Mesenteric fat pad (tissue), 1 donor: ENCODE measurements at places on chromosomes 4 and X. TPM values are rescaled to one million over a fixed set of nuclear protein-coding genes. Genes with fewer than 3 reads are reported as not detected.

The BST1 gene
- 21.8 TPM for total RNA-seq

The RBM46 gene
- total RNA-seq = not detected

DNA sequence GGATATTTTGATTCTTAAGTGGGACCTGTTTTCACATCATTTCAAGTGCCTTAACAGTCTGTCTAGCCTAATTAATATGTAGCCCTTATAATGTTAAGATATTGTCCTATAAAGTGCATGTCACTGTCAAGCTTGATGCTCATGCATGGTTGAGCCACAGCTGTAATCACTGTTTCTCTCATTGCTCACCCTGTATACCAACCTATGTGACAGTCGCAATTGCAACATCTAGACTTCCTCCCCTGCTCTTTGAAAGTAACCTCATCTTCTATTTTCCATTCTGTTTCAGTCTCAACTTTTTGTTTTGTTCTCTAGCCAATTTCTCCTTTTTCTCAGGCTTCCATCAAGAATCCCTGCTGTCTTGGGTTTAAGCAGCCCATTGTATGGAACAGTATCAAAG lies 24.4 kb upstream of the MSL3 start:
- DNase-seq = no peak

The FDCSP gene
- total RNA-seq = not detected

The GPR119 gene
- total RNA-seq = not detected

DNA sequence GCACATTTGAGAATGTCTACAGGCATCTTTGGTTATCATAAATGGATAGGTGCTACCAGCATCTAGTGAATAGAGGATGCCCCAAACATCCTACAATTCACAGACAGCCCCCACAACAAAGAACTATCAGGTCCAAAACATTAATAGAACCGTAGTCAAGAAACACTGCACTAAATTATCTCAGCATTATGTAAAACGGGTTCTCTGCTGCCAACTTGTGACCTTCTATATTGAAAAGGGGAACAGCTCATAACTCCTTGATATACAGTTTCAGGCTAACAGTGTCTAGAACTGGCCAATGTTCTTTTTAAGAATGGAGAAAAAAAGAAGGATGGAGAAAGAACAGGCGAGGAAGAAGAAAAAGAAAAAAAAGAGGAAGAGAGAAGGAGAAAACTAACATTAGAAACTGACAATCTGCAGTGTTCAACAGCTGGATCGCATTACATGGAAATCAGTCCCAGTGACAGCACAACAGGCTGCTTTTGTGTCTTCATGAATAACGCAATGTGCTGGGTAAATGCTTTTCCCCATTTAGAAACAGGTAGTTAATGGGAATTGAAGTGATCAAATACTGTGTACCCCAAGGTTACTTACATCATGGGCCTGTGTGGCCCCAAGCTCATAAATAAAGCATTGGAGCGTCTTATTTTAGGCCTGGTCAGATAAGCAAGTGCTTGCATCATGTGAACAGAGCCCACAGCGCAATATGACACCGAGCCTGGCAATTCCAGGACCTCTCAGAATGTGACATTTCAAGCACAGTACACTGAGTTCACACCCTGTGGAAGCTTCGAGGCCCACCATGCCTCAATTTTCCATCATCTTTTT lies 339.5 kb downstream of the DHX15 start:
- no peak for DNase-seq

The MAGED4B gene
- total RNA-seq = 7.0 TPM

GRCh38 chr4:37892641-37893040 lies 1.8 kb downstream of the TBC1D1 start:
- DNase-seq = no peak

DNA sequence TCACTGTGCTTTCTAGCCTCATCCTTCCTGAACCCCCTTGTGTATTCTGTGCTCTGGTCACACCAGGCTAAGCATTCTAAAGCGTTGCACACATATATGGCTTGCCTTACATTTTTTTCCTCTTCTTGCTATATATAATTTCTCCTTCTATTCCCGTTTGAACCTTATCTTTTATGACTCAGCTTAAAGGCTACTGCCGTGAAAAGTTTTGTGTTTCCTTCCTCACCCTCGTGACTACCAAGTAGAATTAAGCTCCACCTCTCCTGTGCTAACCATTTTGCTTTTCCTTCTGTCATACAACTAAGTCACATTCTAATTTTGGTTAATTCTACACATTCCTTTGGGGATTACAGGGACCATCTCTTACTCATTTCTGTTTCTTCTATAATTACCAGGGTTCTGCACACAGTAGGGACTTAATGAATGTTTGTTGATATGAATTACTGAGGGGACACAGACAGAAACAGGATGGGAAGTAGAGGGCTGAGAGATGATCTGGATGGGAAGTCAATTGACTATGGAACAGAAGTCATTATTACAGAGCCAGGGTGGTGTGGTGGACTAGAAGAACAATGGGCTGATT lies 67.1 kb downstream of the DOCK11 start:
- no peak for DNase-seq

GRCh38 chr4:85707611-85708010 lies 232.7 kb downstream of the ARHGAP24 start:
- no peak for DNase-seq

DNA sequence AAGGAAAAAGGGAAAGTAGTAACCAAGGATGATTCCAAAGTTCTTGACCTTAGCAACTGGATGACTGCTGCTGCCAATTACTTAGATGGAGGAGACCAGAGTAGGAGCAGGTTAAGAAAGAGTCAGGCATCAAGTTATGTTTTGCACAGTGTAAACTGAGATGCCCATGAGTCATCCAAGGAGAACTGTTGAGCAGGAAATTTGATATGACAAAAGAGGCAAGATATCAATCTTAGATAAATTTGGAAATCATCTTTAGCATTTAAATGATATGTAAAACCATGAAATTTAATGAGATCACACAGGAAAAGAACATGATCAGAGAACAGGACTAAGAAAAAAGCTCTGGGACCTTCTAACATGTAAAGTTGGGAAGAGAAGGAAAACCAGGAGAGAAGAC lies 361.3 kb downstream of the OPHN1 start:
- DNase-seq = no peak

The FATE1 gene
- not detected for total RNA-seq

The MAGED4 gene
- total RNA-seq = 1.2 TPM

DNA sequence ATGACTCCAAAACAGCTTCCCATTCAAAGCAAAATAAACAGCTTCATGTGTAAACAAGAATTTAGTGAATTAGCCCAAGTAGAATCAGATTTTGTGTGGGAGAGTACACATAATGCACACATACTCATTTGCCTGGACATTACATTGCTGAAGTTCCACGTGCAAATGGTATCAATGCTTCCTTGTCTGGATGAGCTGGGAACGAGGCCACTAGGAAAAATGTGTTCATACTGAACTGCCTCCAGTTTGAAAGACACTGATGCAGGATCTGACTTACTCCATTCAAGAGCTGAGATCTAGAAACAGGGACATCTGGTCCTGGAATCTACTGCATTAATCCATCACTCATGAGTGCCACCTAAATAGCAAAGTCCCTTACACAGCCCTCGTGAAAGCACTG lies 228.0 kb downstream of the APBB2 start:
- DNase-seq = no peak

- DNase-seq = no peak
These were observed 856.7 kb upstream of the PRKX start for GRCh38 chrX:4570151-4570550.

GRCh38 chr4:4985844-4986243 lies 33.4 kb downstream of the CYTL1 start:
- no peak for DNase-seq

- no peak for DNase-seq
These were observed 328.4 kb upstream of the SPANXN1 start for GRCh38 chrX:144918936-144919335.

- no peak for DNase-seq
These were observed 13.9 kb downstream of the SCARB2 start for GRCh38 chr4:76199664-76200211.

GRCh38 chrX:115459883-115460880 lies 100.8 kb upstream of the PLS3 start:
- DNase-seq = no peak

DNA sequence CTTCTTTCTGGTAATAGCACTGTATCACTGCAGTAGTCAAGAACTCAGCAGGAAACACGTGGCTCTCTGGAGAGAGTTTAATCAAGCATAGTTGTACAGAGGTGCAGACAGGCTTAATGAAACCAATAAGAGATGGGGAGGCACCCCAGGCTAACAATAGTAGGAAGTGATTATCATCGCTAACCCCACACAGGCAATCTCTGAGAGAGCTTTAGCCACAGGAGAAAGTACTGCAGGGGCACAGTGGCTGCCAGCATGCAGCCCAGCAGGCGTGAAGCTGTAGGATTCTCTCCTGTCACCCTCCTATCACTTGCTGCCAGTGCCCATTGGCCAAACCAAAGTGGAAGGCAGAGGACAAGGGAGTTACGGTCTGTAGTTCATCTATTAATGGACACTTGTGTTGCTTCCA lies 450.0 kb upstream of the RASGEF1B start:
- DNase-seq = no peak

The SCRG1 gene
- 1.1 TPM for total RNA-seq

The HPGDS gene
- 4.1 TPM for total RNA-seq

- DNase-seq = no peak
These were observed 23.0 kb upstream of the UBA6 start for GRCh38 chr4:67723949-67724348.

The EXOC1L gene
- not detected for total RNA-seq

The DBET gene
- total RNA-seq = not detected

- DNase-seq = no peak
These were observed 833.5 kb upstream of the IGFBP7 start for GRCh38 chr4:57943682-57944081.

DNA sequence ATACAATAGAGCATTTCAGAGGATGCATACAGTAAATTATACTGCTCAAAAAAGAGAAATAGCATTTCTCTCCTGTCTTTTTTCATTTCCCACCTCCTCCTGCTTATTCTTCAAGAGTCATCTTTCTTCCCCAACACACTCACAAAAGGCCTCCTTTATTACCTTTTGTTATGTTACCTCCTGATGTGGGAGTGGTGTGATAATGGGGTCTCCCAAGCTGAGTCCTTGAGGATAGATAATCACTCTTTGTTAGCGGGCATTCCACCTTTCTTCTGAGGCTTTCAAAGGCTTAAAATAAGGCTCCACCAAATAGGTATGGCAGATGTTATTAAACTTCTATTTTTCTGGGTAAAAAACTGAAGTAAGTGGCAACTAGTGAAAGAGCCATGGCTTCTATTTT lies 159.8 kb downstream of the CPEB2 start:
- DNase-seq = no peak
